DND-41 (cell line): ENCODE measurements at places on chromosomes 4 and X.

- no peaks in the 10 kb centered on the region for H3K4me1 ChIP-seq
- no peaks in the 10 kb centered on the region for H3K36me3 ChIP-seq
- DNase-seq, result no peak
- H3K27me3 ChIP-seq, result no peaks in the 10 kb centered on the region
- H3K27ac ChIP-seq, result no peak overlapping the region
- no peak overlapping the region for H3K4me3 ChIP-seq
These were observed 411.9 kb upstream of the ACTRT1 start for GRCh38 chrX:128464116-128464515.

DNA sequence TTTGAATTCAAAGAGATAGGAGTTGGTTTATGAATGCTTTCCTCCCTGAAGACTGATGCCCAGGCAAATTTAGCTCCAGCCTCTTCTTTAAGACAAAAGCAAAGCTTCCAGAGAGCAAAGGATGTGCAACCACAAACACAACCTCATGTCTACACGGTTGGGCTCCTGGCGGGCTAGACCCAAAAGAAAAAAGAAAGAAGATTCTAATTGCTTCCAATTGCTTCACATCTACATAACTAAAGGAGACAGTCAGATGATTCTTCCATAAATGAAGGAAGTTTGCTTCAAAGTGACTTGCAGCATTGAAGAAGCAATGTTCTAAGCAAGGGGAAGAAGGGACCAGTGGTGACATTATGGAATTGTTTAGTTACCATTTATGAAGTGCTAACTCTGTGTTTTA lies 1603.0 kb upstream of the TENM3 start:
- no peaks in the 10 kb centered on the region for H3K36me3 ChIP-seq
- H3K4me1 ChIP-seq, result no peaks in the 10 kb centered on the region
- DNase-seq, result no peak
- no peak overlapping the region for H3K27ac ChIP-seq
- no peaks in the 10 kb centered on the region for H3K27me3 ChIP-seq
- H3K4me3 ChIP-seq, result no peak overlapping the region

DNA sequence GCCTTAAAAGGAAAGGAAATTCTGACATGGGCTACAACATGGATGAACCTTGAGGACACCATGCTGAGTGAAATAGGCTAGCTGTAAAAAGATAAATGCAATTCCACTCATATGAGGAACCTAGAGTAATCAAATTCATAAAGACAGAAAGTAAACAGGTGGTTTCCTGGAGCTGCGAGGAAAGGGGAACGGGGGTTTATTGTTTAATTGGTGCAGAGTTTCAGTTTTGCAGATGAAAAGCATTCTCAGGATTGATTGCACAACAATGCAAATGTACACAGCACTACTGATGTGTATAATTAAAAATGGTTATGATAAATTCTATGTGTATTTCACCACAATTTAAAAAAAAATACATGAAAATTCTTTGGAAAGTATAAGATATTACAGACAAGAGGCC lies 24.0 kb downstream of the PLRG1 start:
- no peak for DNase-seq
- H3K27ac ChIP-seq, result no peak overlapping the region
- H3K4me1 ChIP-seq, result no peaks in the 10 kb centered on the region
- no peaks in the 10 kb centered on the region for H3K36me3 ChIP-seq
- no peaks in the 10 kb centered on the region for H3K27me3 ChIP-seq
- H3K4me3 ChIP-seq, result no peak overlapping the region

DNA sequence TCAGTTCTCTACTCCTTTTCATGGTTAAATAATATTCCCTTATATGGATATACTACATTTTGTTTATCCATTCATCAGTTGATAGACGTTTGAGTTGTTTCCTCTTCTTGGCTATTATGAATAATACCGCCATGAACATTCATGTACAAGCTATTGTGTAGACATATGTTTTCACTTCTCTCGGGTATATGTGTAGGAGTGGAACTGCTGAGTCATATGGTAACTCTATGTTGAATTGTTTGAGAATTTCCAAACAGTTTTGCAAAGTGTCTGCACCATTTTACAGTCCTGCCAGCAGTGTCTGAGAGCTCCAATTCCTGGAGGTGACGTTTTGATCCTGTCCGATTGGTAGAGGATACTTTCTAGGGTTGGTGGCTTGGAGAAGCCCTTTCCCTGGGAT lies 23.6 kb downstream of the PLAC1 start:
- H3K27me3 ChIP-seq, result no peaks in the 10 kb centered on the region
- H3K27ac ChIP-seq, result no peak overlapping the region
- no peak overlapping the region for H3K4me3 ChIP-seq

DNA sequence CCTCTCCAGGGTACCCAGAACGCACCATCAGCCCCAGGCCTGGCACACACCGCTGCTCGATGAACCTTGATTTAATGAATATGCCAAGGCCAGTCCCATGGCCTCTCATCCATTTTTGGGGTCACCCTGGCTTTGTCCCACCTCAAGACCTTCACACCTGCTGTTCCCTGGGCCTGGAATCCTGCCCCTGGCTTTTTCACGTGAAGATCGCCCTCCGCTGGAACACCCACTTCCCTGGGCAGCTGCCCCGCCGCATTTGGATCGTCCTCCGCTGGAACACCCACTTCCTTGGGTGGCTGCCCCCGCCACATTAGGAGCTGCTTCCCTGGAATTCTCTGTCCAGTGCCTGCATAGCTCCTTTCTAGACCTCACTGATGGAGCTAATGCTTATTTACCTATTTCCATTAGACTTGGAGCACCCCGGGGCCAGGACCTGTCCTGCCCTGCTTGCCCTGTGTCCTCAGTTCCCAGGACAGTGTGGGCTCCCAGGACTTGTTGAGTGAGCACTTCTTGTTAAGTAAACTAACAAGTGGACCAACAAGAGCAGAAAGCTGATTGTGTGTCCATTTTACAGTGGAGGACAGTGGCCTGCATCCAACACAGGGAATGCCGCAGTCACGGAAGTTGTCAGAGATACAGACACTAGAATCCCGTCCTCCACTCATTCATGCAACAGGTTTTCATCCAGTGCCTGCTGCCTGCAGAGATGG lies 12.5 kb downstream of the BLOC1S4 start:
- no peak for DNase-seq
- H3K27ac ChIP-seq, result no peak overlapping the region
- H3K36me3 ChIP-seq, result no peaks in the 10 kb centered on the region

GRCh38 chr4:95732061-95732460 lies 107.8 kb upstream of the PDHA2 start:
- no peaks in the 10 kb centered on the region for H3K36me3 ChIP-seq
- no peak for DNase-seq
- no peaks in the 10 kb centered on the region for H3K4me1 ChIP-seq
- H3K4me3 ChIP-seq, result no peak overlapping the region
- no peak overlapping the region for H3K27ac ChIP-seq
- H3K27me3 ChIP-seq, result no peaks in the 10 kb centered on the region

- peaks cover 94% of the 10 kb centered on the region for H3K4me1 ChIP-seq
- no peaks in the 10 kb centered on the region for H3K27me3 ChIP-seq
- DNase-seq, result no peak
- H3K27ac ChIP-seq, result peak overlapping the region; percentile 36
- H3K36me3 ChIP-seq, result no peaks in the 10 kb centered on the region
These were observed 70.2 kb upstream of the NEIL3 start for GRCh38 chr4:177239477-177239876.

DNA sequence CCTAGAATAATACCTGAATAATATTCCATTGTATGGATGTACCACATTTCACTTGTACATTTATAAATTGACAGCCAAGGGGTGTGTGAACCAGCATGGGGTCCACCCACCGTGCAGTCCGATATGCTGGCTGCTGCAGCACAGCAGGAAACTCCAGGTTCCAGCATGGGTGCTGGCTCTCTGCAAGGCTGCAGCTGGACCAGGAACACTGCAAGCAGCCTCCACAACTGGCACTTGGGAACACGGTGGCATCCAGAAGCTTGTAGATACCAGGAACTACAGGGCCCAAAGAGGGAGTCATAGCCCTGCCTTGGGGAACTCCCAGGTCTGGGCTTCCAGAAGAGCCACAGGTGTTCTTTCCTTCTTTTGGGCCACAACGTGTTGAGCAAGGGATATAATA lies 91.2 kb downstream of the NXF2 start:
- H3K27ac ChIP-seq, result no peak overlapping the region
- H3K27me3 ChIP-seq, result no peaks in the 10 kb centered on the region
- no peak for DNase-seq
- H3K4me1 ChIP-seq, result peaks cover 6% of the 10 kb centered on the region; the same call in 1 of the 2 replicates
